ENCODE measurements at places on chromosomes 13 and 19. TPM values are rescaled to one million over a fixed set of nuclear protein-coding genes. Genes with fewer than 3 reads are reported as not detected.

The ZNF541 gene
- not detected for total RNA-seq

The SMIM44 gene
- total RNA-seq = not detected

The ZFP28 gene
- 8.0 TPM for total RNA-seq

The THAP8 gene
- total RNA-seq = 3.6 TPM

The FAM216B gene
- 0.26 TPM for total RNA-seq

The CYP2S1 gene
- total RNA-seq = 3.5 TPM

The KCTD4 gene
- total RNA-seq = not detected
